ENCODE measurements at places on chromosomes 11 and 22.

DNA sequence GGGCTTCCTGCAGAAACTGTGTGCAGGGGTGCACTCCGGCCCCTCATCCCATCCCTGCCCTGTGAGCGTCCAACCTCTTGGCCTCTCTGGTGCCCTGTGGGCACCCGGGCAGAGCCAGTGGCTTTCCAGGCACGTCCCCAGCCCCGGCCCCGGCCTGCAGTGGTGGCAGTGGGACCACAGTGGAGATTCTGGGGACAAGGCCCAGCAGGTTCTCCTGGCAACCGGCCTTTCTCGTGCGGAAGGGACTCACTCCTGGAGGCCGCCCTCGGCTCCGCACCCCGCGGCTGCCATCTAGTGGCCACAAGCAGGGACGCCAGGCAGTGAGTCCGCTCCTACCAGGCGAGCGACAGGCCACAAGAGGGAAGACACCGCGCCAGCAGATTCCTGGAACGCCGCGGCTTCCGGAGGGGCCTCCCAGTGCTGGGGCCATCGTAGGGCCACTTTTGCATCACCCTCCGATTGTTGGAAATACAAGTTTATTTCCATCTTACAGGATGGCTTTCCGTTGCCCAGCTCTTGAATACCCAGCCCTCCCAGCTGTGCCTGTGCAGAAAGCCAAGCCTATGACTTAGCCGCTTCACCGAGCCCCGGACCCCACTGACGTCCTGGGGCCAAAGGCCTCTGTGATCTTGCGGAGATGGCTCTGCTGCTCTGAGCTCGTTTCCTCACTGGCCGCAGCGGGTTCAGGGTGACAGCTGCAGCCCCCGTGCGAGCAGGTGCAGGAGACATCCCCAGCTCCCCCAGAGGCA, 357.3 kb downstream of the CTTN start:
- peak; percentile 68 for DNase-seq

DNA sequence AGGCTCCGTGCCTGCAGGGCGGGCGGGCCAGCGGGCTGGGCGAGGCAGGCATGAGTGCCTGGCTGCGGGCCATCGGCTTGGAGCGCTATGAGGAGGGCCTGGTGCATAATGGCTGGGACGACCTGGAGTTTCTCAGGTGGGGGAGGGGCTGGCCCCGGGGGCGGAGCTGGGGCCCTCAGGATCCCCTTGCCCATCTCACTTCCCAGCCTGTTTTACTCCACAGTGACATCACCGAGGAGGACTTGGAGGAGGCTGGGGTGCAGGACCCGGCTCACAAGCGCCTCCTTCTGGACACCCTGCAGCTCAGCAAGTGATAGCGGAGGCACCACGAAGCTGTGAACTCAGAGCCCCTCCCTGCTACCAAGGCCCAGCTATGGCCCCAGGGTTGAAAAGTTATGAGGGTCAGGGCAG, 5.9 kb downstream of the PHOX2A start:
- DNase-seq = no peak

DNA sequence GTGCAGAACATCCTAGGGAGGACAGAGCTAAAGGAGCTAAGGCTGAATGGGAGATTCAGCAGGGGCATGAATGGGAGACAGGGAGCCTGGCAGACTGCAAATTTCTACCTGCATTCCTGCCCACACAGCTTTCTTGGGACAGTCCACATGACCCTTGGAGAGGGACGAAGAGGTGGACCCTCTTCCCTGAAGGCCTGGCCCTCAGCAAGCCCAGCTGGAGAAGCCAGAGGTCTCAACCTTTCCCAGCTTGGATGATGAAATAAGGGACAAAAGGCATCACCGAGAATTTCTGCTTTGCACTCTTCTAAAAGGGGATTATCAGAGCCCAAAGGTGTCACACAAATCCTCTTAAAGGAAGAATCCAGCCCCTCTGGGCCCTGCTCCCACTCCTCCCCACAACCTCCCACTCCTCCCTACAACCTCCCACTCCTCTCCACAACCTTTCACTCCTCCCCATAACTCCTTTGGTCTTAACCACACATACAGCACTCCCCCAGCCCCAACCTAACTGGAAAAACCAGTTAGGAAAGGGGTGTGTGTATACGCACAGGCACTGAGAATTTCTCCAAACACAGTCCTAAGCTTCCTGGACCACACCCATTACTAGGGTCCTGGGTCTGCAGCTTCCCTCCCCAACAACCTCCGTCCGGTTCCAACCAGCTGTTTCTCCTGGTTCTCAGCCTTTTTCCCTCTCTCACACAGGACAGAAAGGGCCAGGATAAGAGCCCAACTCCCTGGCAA, 38.4 kb downstream of the RPL27A start:
- DNase-seq = no peak

GRCh38 chr11:62682518-62682917, 3.6 kb upstream of the UBXN1 start:
- DNase-seq = no peak

GRCh38 chr11:267491-267994, 10.7 kb upstream of the NLRP6 start:
- no peak for DNase-seq

DNA sequence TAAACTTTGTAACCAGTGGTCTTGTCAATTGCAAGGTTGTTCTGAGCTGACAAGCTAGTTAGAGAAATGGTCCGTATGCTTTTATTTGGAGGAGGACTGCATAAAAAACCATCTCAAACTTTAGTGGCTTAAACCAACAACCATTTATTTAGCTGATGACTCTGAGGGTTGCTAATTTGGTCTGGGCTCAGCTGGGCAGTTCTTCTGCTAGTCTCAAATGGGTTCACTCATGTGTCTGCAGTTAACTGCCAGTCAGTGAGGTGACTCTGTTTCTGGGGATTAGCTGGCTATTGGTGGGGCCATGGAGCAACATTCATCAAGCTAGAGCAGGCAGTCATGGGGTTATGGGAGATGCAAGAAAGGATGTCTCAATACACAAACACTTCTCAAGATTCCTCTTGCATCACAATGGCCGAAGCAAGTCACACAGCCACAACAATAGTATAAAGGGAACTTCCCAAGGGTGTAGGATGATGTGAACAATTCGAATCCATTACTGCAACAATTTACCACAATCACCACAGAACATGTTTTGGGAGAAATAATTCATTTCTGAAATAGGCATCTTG, 521.9 kb downstream of the INSC start:
- DNase-seq = no peak

- no peak for DNase-seq
These were observed 78.8 kb downstream of the DDIAS start for GRCh38 chr11:82980292-82980691.

DNA sequence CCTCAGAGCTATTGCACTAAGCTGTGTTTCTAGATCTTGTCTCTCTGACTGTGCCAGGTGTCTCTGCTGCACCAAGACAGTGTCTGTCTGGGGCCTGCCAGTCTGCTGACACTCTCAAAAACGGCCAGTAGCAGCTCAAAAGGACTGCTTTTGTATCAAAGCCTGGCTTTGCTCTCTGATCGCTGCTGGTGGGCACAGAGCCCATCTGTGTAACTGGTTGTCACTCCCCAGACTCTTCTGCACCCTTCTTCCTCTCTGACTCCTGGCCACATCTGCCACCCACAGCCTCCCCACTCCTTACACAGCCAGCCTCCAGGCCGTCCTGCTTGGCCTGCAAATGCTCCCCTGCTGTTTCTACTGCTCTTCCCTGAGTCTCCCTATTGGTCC, 26.5 kb downstream of the MED15 start:
- DNase-seq = peak; percentile 40

- DNase-seq = no peak
These were observed 19.7 kb upstream of the WT1 start for GRCh38 chr11:32454993-32455392.

DNA sequence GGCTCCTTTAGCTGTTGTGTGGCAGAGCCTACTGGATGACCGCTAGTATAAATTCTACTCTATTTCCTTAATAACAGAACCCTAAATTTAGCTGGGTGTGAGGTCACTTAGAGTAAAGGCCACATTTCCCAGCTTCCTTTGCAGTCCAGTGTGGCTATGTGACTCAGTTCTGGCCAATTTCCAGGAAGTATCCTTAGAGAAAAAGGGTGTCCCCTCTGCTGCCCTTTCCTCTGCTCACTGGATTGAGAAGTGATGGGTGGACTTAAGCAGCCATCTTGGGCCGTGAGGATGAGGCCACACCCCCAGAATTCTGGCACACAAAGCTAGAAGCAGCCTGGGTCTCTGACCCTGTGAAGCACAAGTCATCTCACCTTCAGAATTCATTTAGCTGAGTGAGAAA, 11.7 kb upstream of the RASD2 start:
- no peak for DNase-seq

- DNase-seq = no peak
These were observed 304.4 kb downstream of the AASDHPPT start for GRCh38 chr11:106381895-106382294.

DNA sequence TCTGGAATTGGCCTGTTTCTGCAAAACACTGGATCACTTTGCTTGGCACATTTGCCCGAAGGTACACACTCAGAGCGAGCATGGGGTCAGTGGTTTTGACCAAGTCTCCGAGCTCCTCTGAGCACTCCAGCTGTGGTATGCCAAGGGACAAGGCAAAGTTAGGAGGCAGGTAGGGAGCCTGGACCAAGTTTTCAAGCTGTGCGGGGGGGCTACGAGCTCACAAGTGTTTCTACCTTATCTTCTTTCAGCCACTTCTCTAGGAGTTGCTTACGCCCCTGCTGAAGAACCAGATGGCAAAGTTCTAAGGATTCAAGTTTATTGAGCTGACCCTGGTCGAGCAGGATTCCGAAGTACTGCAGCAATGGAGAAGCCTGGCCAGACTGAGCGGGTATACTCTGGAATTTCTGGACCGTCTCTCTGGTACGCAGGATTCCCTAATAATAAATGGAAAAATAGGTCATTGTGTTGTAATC, 54.7 kb upstream of the SLC25A1 start:
- DNase-seq = no peak

GRCh38 chr11:111589886-111590499, 12.3 kb upstream of the SIK2 start:
- no peak for DNase-seq

DNA sequence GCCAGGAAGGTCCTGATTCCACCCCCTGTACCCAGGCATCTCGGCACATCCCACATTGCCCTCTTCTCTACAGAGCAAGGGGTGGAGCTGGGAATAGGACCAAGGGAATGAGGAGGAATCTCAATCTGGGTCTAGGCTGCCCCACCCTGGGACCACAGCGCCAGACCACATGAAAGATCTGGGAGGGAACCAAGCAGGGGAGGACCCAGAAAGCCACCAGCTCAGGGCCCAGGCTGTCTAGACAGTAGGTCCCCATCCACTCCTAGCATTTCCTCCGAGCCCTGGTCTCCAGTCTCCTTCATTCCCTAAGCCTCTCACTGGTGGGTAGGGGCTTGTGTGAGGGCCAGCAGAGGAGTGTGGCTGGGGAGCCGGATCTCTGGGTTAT, 11.6 kb downstream of the PHLDB1 start:
- no peak for DNase-seq

GRCh38 chr11:75996523-75997442, 181.8 kb downstream of the UVRAG start:
- no peak for DNase-seq

DNA sequence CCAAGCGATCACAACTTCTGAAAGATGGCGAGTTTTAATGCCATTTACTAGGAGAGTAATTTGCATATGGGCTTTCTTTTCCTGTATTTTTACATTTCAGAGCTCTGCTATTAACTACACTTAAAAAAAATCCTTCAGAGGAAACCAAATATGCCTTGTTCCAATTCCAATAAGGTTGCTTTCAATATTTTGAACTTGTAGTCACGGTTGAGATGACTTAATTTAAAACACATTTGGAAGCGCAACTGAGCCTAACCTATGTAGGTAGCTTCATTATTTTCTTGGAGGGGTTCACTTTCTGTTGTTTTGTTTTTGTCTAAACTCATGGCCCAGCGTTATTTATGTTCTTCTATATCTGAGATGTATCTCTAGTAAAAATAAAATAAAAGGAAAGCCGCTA, 93.4 kb downstream of the BLID start:
- no peak for DNase-seq

DNA sequence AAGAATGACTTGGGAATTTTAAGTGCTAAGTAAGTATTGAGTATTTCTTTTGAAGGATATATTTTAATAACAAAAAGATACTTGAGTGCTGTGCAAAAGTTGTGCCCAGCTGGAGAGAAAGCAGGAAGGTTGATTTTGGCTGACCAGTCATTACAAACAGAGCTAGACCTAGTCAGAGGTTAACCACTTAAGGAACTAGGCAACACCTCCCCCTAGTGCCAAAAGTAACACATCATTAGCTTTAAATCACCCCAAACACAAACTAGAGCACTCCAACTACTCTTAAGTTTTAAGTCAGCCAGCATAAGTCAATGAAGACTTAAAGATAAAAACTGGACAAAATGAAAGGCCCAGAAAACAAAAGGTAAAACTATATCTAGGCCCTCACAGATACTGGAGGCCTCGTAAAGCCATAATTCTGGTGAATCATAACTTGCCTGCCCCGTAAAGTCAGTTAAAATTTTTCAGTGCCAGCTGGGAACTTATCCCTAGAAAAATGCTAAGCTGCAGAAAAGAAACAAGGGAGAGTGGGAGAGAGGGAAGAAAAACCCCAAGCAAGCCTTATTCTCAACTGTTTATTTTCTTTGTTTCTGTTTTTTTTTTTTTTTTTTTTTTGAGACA, 4.6 kb downstream of the TMEM9B start:
- DNase-seq = peak; percentile 60

GRCh38 chr11:70383664-70384565, 14.4 kb upstream of the CTTN start:
- DNase-seq = no peak

DNA sequence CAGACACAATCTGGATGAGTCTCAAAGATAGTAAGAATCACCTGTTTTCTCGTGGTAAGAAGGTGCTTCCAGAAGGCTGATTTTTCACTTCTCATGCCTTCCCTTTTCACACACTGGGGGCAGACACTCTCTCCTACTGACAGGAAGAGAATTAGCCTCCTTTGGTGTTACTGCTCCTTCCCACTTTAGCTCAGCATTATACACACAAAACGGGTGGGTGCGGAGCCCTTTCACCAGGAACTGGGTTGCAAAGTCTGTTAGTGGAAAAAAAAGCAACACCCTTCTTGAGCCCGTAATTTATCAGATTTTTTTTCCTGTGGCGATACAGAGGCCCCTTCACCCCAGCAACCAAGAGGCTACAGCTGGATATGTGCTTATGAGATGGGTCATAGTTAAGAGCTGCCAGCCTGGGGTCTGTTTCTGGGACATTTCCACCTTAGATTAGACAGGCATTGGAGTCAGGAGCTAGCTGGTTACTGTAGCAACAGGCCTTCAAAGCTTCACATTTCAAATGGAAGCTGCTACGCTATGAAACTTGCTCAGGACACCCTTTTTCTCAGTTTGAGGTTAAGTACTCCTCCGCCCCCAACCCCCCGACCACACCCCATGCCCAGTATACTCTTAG, 48.1 kb downstream of the SNX19 start:
- peak; percentile 45 for DNase-seq

- DNase-seq = no peak
These were observed 26.5 kb downstream of the NARS2 start for GRCh38 chr11:78547931-78548705.
